ENCODE measurements at places on chromosomes 3 and 15.

DNA sequence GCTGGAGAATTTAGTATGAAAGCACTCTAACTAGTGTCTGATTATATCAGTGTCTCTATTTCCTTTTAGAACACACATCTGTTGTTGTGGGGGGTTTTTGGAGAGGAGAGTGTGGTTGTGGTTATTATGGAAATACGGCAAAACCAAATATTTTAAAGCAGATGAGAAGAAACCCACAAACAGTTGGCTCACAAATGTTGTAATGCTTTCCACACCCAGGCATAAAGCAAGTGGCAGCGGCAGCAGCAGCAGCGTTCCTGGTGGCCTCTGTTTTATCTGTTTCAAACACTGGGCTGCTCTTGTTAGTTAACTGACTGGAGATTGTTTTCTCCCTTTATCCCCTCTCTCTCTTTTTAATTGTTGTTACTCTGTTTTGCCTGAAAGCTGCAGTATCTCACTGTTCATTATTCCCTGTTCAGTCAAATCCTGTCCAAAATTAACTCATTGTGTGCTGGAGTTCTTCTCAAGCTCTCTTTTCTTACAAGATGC, 1045.5 kb upstream of the NR2F2 start:
- no peak for DNase-seq

- no peak for DNase-seq
These were observed 10.9 kb upstream of the AADACL2 start for GRCh38 chr3:151722856-151723255.

DNA sequence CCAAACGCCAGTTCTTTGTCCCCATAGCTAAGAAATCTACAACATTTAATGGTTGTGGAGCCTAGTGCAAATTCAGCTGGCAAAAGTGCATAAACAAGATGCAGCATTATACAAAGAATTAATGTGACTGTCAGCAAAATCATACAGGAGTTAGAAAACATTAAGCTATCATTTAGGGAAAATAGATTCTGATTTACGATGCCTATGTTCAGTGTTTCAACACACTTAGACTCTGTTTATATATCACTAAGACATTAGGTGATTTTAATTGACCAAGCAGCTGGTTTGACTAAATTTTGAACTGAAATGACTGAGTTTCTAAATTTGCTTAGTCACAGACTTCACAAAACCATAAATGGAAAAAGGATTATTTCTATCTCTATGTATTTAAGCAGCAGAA, 1076.8 kb downstream of the TBL1XR1 start:
- DNase-seq: no peak

GRCh38 chr3:195875482-195876236, 32.7 kb downstream of the TNK2 start:
- DNase-seq: no peak

DNA sequence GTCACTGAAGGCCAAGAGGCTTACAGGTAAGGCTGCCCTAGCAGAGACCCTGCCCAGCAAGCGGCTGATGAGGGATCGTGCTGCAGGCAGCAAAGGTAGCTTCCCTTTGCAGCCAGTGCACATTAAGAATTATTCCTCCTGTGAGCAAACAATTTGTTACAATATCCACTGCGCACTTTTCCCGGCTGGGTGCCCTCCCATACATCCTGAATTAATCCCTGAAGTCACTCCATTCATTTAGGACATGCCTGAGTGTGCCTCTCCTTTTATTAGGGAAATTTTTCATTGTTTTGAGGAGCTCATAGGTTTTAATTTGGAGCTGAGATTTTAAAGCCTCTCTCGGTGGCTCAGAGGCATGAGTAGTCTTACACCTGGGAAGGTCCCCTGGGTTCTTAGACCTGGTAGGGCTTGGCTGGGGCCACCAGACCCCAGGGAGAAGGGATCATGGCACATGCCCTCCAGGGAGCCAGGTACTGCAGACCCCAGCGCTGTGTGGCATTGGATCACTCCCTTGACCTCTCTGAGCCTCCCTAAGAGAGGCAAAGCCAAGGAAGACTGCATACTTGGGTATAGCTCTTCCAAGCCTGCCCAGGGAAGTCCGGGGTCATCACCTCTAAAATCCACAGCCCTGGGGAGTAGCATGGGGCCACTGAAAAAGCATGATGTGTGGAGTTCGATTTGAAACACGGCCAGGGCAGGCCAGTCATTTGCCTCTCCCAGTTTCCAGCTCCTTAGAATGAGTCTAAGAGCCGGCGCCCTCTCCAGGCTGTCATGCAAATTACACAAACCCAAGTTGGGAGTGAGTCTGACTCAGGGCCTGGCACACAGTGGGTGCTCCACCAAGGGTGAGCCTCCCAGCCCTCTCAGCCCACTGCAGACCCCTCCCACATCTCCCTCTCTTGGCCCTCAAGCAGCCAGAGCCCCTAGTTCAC, 151.9 kb upstream of the LINGO1 start:
- peak; percentile 65 for DNase-seq

DNA sequence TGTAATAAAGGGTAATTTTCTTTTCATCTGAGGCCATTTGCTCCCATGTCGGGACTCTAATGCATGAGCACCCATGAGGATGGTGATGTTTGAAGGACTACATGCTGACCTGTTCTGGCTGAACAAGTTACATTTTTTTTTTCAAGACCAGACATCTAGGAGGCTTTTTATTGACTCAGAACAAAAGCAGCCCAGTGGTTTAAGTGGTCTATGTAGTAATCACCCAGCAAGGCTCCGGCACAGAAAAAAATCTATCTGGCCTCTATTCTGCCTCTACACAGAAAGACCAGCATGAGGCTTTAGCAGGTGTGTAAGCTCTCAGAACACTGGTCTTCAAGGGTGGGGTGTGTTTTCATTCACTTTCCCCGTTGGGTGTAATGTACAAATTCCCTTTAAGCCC, 95.1 kb upstream of the ZBED2 start:
- DNase-seq: peak; percentile 29

- DNase-seq: no peak
These were observed 165.5 kb downstream of the FBLN2 start for GRCh38 chr3:13714251-13714916.

- no peak for DNase-seq
These were observed 43.9 kb upstream of the USP3 start for GRCh38 chr15:63460210-63461155.

DNA sequence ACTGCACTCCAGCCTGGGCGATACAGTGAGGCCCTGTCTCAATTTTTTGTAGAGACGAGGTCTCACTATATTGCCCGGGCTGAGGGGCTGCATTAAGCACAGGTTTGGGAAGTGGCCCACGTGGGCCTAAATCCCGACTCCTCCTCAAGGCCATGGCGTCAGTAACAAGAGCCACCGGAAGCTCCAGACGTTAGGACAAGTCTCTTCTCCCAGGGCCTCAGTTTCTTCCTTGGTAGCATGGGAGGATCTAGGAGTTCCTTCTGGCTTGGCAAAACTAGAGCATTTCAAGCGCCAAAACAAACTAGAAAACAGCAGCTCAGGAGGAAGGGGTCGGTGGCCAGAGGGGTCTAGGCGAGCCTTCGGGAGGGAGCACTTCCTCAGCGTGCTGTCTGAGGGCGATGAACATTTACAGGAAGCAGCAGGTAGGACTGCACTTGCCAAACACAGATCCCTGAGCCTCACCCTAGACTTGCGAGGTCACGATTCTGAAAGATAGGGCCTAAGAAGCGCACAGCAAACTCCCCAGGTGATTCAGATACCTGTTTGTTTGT, 536 bp downstream of the SNAPC5 start:
- peak; percentile 30 for DNase-seq

DNA sequence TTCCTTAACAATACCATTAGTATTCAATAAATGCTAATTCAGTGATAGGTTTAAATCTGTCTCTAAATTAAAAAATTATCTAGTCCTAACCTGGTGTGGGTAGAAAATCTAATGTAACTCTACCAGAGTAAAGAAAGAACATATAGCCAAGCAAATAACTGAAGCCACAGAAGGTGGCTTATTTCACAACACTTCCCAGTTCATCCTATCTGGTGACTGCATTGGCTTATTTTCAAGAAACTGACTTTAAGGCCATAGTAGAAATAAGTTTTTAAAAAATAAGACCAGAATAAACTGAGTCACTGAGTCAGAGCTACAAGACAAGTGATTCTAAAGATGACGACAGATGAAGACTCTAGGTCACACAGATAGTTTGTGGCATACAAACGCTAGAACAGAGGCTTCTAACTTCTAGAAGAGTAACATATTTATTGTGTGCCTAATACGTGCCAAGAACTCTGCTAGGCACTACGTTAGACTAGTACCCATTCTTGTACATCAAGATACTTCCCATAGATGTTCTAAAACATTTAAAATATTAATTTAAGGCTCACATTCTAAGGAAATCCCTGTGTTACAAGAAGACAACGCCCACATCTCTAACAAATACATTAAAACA, 25.9 kb downstream of the TMCC1 start:
- no peak for DNase-seq

GRCh38 chr15:60703207-60703933, 224.4 kb upstream of the ICE2 start:
- DNase-seq: no peak

DNA sequence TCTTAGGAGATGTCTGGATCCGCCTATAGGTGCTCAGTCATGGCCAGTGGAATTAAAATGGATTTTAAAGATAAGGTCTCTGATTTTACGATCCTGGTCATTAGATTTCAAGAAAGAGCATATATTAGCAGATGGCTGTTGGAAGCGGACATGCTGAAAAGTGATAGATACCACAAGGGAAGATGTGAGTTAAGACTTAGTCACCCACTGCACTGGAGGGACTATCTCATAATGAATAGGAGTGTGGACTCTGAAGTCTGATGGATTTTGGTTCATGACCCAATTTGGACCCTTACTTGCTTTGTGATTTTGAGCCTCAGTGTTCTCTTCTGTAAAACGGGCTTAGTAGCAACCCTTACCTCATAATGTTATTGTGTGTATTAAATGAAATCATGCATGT, 214.7 kb downstream of the CHST2 start:
- DNase-seq: no peak

DNA sequence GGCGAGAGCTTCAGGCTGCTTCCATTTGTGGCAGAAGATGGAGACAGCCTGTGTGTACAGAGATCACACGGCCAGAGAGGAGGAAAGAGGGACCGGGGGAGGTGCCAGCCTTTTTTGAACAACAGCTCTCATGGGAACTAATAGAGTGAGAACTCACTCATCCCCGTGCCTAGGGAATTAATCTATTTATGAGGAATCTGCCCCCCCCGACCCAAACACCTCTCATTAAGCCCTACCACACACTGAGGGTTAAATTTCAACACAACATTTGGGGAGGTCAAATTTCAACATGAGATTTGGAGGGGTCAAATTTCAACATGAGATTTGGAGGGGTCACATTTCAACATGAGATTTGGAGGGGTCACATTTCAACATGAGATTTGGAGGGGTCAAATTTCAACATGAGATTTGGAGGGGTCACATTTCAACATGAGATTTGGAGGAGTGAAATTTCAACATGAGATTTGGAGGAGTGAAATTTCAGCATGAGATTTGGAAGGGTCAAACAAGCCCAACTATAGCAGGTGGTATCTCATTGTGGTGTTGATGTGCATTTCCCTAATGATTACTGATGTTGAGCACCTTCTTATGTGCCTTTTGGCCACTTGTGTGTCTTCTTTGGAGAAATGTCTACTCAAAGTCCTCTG, 20.6 kb upstream of the RFTN1 start:
- no peak for DNase-seq

- no peak for DNase-seq
These were observed 172.8 kb downstream of the USP13 start for GRCh38 chr3:179825527-179826246.

- no peak for DNase-seq
These were observed 5.2 kb upstream of the SIN3A start for GRCh38 chr15:75456710-75457109.

GRCh38 chr3:94406595-94406994, 343.7 kb downstream of the NSUN3 start:
- DNase-seq: no peak

GRCh38 chr15:100341750-100342560, at the start of gene ADAMTS17:
ADAMTS17 (minus strand) TSS chr15:100341975; CDS start chr15:100341899, 76 bp downstream.
- DNase-seq: peak; percentile 76

DNA sequence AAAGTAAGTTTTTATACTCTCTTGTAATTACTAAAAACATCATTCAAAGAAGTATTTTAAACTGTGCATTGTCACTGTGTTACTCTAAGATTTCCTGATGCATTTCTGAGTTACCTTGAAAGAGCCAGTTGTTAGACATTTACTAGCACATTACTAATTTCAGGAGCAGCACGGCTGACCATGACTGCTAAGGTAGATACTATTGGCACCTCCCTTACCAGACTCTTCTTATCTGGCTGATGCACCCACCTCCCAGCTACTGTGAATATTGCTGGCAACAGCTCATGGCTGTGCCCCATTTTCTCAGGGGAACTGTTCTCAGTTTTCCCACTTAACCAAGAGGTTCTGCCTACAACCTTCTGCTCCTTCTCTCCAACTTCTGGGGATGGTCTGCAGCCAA, 29.4 kb downstream of the COL6A5 start:
- DNase-seq: no peak

DNA sequence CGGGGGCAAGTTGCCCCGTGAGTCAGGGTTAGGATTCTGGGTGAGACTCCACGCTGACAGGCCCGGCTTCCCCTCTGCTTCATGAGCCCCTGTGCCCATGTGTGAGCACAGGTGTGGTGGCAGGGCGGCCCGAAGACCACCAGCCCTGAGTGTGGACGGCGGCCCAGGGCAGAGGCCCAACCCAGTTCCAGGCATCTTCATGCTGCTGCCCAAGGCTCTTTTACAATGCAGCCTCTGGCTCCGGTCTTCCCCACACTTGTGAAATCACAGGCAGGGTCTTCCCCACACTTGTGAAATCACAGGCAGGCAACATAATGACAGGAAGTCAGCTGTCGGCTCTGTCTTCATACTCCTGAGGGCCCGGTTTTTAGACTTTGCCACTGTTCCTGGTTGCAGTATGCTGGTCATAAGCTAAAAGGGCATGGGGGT, 78.8 kb downstream of the AAGAB start:
- peak; percentile 64 for DNase-seq

GRCh38 chr3:107988460-107989175, 102.2 kb downstream of the CD47 start:
- no peak for DNase-seq

DNA sequence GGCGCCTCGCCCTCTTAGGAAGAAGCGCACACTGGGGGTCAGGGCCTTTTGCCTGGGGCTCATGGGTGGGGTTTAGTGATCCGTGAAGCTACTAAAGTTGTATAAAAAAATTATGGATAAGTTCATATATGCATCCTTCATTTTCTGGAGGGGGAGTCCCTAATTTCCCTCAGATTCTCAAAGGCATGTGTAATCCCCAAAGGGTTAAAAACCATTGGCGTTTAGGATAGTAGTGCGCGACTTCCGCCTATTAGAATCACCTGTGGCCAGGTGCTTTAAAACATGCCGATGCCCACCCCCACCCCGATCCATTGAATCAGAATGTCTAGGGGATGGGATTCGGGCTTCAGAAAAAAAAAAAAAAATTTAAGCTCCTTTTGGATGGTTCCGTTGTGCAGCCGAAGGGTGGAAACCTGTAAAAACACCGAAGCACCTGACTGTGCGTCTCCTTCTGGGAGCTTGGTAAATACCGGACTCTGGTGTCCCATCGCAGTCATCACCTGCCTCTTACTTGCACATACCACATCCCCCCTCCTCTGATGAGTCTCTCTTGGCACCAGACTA, 570 bp downstream of the APH1B start:
- DNase-seq: no peak
